ENCODE measurements at places on chromosomes 12 and 14.

GRCh38 chr12:93567174-93567573, 5.3 kb upstream of the SOCS2 start:
- DNase-seq, result no peak

DNA sequence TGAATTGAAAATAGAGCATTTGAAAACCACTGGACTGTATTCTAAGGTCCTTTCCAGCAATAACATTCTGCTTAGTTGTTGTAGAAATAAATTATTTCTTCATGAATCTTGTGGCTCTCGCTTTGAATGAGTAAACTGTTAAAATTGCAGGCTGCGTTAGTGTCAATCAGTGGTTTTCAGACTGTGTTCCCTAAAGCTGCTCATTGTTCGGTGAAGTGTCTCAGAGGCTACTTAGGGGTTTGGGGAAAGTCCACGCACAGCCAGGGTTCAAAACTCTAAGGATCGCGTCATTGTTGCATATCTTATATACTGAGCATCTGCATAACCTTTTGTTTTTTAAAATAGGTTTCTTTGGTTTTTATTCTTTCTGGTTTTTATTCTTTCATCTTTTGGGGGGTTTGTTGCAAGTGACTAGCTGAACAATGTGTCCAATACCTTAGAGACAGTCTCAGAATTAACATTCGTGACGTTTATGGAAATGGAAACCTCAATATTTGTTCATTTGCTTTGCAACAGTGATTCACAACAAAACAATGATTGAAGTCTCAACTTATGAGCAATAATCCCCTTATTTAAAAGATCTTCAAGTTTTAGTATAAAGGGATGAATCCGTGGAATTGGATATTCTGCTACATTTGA, 108.1 kb downstream of the TTLL5 start:
- no peak for DNase-seq

DNA sequence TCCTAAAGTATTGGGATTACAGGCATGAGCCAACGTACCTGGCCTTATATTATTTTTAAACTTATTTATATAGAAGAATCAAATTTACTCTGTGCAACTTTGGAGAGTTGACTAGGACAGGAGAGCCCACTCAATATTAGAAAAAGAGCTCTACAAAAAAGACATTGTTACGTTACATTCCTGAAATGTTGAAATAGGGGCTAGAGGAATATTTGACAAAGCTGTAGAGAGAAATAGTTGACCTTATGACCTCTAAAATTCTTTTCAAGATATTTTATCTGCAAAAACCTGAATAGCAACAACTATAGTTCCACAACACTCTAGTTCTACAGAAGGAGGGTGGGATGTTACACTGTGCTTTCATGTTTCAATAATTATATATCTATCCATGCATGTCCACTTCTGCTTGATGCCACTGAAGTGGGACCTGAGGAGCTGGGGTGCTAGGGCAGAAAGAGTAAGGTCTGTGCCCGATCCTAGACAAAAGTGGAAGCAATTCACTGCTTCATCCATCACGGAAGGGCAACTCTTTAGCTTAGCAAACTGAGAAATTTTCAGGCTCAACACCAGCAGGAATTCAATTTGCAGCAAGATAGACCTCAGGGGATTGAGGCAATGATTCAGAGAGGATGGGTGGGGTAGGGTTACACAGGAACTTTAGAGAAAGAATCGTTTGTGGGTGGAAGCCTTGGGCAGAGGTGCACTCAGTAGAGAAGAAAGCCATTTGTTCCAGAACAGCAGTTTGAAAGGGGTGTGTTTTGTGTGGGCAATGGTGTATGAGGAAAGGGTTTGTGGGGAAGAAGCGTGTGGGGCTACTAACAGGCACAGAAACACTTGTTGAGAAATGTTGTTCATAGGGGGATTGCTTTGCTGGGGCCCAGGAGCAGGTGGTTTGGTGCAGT, 16.0 kb upstream of the RNASE10 start:
- no peak for DNase-seq

DNA sequence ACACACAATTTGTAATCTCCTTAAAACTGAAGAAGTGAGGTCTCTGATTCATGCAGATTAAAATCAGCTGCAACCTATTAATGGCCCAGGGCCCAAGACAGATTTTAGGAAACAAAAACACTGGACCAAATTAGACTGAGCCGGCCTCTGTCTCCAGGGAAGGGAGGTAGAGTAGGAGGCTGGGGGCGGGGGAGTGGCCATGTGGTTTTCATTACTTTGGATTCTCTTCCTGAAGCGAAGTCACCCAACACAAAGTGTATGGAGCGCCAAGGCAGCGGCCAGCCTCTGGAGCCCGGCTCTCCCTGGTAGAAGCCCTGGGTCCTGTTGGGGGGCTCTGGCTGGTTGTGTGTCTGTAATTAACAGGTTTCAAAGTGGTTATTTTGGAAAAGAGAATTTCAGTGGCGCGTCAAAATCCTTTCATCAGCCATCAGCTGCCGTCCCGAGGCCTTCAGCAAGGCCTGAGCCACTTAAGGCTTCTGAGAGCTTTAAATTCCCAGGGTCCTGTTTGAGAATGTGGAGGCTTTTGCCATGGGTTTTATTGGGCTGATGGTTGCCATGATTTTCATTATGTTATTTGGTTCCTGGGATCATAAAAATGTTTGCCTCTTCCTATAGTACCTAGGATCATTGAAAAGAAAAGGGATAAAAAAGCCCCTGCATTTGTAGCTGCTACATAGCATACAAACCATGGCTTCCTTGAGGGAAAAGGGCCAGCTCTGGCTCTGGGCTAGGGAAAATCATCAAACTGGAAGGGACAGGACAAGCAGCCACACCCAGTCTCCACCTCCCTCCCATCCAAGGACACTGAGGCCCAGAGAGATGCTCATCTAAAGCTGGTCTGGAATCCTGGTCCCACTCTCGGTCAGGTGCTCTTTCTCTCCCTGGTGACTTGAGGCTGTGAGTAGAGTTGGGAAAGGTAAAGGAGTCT, 282.4 kb downstream of the ZFP36L1 start:
- no peak for DNase-seq

DNA sequence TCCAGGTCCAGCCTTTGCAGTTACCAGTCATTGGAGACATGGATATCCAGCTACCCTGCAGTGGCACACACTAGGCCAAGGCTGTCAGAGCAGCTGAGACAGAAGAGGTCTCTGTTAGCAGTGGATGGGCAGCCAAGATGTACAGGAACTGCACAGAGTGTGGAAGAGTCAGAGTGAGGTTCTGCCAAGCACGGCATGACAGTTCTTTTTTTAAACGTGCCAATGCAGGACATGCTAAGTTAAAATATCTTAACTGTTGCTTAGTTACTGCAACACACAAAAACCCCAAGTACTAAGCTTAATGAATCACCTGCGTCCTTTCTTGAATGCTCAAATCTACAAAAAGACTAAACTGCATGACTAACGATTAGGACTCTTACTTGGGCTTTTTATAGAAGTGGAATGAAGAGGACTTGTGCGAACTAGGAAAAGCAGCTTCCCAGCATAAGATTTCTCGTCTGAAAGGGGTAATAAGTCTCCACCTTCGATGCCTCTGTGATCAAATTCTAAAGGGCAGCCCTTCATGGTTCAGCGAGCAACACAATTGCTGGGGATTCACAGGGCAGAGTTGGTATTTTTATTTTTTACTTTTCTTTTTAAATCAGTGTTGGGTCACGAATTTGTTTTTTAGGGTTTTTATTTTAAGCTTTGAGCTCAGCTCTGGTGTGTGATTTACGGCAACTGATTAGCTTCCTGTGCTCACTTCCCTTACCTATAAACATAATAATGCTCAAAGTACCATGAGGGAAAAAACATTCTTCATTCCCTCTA, 20.6 kb downstream of the MAPK1IP1L start:
- no peak for DNase-seq

DNA sequence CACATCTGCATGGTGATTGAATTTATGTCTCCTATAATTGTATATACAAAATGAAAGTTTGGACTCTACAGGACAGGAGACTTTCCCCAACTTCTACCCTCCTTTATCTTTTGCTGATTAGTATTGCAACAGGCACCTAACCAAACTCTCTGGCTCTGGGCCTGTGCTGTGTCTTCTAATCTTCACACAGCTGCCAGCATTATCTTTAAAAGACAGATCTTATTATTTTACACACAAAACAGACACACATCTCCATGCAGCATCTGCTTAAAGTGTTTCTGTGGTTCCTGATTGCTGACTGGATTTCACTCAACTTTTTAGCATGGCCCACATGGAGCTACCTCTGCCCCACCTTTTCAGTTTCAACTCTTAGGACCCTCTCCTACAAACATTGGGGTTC, 154.9 kb upstream of the PELI2 start:
- DNase-seq, result no peak

DNA sequence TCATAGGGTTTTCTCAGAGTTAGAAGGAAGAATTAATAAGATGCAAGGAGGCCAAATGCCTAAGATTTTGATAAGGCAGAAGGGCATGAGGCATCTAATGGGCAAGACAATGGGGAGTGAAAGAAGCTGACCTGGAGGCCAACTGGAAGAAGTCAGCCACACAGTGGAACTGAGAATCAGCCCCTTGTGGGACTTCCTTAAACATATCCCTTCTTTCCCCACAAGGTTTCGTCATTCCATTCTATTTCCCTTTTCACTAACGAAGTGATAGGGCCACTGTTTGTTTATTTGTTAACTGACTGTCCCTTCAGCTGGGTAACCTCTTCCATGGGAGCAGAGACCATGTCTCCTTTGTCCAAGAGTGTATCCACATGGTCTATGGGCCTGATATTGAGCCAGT, 86.2 kb downstream of the HELB start:
- DNase-seq, result no peak

GRCh38 chr12:12432364-12432763, 75.5 kb downstream of the BORCS5 start:
- peak; percentile 11 for DNase-seq

- no peak for DNase-seq
Measured at GRCh38 chr14:26987744-26988363, 390.0 kb upstream of the NOVA1 start.

- no peak for DNase-seq
Measured at GRCh38 chr12:48744251-48745008, 27.9 kb upstream of the CCNT1 start.

DNA sequence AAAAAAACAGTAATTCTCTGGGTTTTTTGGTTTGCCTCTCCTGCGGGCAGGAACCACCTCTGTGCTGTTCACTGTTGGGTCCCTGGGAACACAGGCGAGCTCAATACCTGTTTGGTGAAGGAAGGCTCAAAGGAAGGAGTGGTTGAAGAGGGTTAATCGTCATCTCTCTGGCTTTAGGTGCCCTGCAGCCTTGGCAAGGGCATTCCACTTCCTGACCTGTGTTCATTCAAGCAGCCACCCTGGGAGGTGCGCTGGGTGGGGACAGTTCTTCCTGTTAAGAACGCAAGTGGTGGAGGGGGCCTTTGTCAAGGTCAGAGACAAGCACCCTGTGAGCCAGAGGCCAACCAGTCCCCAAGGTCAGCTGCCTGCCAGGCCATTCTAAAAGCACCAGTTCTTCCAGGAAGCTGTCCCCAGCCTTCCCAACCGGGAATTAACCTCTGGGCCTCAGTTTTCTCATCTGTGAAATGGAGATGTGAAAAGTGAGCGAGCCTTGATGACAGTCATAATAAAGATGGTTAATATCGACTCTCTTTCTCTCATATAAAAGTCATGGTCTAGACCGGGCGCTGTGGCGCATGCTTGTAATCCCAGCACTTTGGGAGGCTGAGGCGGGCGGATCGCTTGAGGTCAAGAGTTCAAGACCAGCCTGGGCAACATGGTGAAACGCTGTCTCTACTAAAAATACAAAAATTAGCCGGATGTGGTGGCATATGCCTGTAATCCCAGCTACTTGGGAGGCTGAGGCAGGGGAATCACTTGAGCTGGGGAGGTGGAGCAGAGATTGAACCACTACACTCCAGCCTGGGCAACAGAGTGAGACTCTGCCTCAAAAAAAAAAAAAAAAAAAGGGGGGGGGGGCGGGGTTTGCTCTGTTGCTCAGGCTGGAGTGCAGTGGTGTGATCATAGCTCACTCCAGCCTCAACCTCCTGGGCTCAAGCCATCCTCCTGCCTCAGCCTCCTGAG, 6.1 kb downstream of the RHOF start:
- no peak for DNase-seq

DNA sequence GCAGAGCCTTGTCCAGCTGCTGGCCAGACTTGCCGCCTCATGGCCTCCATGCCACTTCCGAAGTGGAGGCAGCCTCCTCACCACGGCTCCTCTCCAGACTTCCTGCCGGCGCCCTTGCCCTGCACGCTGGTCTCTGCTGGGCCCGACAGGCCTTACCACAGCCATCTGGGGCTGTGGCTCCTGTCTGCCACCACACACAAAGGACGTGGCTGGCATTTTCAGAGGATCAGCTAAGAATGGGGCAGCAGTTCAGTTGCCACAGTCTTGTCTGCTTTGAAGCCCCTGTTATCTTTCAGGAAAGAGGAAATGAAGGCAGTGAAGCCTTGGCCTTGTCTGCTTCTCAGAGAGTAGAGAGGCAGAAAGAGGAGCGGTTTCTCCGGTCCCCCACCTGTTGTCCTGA, 178.0 kb upstream of the FKBP4 start:
- DNase-seq, result no peak

DNA sequence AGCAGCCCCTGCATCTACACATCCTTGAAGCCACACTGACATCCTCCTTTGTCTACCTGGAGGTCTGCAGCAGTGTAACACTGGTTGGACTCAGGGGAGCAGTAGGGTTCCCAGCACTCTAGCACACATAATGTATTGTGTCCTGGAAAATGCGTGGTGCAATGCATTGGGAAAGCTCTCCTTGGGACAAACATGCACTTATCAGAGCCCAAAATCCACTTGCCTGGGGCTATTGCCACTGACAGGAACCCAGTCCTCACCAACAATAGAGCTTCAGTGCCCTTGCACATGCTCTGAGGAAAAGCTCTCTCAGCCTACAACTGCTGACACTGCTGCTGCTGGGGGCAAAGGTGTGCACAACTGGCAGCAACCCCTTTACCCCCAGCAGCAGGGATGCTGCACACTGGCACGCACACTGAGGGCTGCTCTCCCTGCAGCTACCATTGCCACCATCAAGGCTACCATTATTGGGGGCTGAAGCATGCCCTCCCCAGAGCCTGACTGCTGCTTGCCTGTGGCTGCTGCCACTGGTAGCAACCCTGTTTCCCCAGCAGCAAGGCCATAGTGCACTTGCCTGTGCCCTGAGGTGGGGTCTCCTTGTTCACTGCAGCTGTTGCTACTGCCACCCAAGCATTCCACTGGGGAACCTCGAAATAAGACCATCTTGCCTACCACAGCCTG, 221.9 kb downstream of the SLC38A4 start:
- no peak for DNase-seq

DNA sequence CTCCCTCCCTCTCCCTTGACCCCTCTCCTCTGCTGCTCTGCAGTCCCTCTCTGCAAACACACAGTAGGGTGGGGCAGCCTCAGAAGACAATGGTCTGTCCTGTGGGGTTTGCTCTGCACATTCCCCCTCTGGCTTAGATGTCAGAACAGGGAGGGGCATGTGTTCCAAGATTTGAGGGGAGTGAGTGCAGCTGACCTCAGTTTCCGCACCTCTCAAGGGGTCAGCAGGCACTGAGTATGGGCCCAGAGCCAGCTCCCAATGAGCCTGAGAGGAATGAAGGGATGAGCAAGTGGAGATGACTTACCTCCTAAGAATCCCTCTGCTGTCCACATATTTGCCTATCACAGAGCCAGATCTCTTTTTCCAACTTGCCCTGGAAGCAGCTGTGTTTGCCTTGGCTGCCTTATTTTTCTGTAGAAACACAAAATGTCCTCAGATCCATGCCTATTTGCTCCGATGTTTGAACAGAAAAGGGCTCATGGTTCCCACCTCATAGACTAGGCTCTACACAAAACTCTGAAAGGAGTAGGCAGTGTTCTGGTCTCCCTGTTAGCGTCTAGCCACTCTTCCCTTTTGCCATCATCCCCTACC, 111.4 kb downstream of the CRACR2A start:
- no peak for DNase-seq

- DNase-seq, result no peak
Measured at GRCh38 chr12:127538316-127538715, 728.7 kb upstream of the TMEM132C start.

- peak; percentile 54 for DNase-seq
Measured at GRCh38 chr12:53532021-53532420, 24.7 kb upstream of the NPFF start.
